Effector CD8-positive, alpha-beta T cell (primary cell): ENCODE measurements at places on chromosomes 1 and 21.

DNA sequence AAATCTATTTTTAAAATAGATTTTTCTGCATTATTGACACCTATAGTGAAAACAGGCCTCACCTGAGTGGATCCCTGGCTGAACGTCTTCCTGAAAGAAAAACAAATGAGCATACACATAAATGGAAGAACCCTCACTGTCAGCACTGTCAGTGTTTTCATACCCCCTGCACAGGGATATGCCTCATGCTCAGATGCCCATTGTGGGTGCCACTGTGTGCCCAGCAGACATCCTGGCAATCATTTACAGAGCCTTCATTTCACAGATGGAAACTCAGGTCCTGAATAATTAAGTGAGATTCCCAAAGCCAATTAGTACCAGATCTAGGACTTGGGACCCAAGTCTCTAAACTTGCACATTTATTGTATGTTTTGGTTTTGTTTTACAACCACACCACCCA is 19.9 kb downstream of the FCRL1 start:
- no peak for DNase-seq

DNA sequence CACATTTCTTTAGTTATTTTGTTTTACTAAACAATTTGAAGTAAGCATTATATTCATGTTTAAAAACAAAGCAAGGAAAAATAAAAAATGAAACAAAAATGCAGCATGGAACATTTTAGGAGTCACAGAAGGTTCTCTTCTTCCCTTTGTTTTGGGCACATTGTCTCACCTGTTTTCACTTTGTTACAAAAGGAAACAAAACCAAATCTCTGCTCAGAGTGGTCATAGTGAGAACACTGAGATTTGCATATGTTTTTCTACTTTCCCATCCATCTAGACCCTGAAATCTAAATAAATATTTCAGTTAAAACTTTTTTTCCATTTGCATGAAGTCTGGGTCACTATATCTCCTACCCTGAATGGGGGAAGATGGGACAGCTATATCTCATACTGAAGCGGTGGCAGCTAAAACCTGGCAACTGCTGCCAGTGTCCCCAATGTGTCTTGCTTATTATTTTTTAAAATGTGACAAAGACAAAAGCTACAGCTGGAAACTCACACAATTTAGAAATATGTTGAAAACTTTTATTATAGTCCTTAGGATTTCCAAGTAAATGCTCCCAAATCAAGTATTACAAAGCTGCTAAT is 3.5 kb downstream of the EXOC8 start:
- DNase-seq: no peak

DNA sequence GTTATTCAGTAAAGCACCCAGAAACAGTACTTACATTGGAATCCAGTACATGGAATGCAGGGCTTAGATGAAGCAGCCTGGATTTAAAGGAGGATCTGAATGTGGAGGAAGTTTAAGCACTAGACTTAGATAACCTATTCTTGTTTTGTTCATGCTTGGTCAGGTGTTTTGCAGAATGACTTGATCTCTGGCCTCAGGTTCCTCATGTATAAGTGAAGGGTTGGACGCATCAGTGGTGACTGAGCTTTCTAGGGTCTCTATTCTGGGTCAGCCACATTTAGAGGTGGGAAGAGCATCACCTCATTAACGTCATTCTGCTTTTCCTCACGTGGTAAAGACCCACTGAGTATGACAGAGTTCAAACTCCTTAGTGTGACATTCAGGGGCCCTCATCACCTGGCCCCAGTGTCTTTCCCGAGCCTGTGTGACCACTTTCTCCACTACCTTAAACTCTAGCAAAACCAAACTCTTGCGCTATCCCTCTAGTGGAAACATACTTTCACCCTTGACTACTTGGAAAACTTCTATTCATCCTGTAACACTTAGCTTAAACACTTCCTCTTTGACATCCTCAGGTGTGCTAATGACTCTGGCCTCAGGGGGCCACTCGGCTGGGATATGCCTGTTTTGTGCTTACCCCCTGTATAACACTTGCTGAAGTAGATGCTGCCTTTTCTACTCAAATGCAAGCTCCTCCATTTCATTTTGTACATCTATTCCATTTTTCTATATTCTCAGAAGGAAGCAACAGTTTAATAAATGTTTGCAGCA is 871 bp upstream of the ERICH3 start:
- DNase-seq: no peak

DNA sequence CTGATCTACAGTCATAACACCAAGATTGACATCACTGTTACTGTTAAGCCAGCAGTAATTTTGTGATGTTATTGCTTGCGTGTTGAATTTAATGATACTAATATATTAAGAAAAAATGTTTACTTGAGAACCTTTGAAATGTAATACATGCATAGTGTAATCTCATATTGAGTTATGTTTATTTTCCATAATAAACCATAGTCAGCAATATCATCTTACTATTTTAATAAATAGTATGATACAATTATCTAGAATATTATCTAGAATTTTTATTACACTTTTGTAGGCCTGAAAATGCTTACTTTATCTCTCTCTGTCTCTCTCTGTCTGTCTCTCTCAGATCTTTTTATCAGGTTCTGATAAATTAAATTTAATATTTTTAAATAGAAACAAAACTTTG is 843.1 kb downstream of the KCNT2 start:
- no peak for DNase-seq

DNA sequence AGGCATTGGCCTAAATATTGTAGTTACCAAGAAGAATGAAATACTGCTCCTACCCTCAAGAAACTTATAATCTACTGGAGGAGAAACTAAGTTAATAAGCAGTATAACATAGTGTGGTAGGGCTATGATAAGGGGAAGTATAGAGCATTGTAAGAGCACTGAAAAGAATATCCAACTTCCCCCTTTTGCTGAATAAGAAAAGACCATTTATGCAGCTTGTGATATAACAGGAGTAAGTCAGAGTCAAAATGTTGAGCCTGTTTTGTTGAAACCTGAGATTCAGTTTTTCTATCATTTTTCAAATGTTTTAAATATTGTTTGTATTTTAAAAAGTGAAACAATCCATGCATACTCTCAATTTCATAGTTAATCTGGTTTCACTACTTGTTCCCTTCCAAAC is 48.3 kb upstream of the FCRL4 start:
- no peak for DNase-seq

DNA sequence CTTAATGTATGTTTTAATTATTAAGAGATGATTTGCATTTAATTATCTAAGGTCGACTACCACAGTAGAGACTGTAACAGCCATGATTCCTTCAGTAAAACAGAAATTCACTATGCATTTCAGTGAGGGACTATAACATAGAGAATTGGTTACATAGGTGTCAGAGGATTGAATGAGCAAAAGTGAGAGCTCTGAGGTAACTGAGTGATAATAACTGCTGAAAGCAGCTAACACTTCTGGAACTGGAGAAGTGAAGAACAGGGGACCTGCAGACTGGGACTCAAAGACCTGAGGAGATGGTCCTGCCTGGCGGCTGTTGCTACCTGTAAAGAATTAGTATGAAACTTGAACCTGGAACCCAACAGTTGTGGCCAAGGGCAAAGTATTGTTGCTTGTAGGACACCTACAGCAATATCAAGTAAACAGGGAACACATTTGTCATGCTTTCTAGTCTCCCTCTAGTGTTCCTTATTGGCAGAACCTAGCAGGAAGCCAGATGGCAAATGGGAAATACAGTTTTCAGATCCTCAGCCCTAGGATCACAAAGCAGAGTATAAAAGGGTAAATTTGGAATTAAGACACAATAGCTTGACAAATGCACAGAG is 110.6 kb downstream of the HS2ST1 start:
- DNase-seq: no peak
